Effector CD4-positive, alpha-beta T cell (primary cell): ENCODE measurements at places on chromosomes 3 and 15.

DNA sequence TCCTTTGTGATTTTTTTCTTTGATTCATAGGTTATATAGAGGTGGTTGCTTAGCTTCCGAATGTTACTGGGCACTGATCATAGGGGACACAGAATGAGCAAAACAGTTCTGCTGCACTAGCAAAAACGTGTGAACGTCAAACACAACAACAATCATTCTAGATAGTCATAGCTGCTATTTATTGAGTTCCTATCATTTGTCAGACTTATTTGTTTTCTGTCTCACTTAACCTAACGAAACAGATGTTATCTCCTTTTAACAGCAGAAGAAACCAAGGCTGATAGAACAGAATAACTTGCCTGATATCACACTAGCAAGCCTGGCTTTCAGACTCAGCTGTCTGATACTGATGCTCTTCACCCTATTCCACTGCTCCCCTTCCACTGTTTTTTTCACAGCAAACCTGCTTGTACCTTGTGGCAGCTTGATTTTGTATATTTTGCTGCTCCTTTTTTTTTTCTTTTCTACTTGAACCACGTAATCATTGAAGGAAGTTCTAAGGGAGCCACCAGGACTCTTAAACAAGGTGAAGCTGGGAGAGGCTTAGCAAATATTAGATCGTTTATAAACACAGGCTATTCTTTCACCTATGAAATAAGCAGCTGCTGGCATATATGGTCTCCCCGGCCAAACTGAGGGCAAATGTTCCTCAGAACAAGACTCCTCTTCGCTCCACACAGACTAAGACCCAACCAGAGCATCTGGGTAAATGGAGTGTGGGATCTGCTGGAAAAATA lies 78.8 kb downstream of the MCF2L2 start:
- DNase-seq, result no peak

DNA sequence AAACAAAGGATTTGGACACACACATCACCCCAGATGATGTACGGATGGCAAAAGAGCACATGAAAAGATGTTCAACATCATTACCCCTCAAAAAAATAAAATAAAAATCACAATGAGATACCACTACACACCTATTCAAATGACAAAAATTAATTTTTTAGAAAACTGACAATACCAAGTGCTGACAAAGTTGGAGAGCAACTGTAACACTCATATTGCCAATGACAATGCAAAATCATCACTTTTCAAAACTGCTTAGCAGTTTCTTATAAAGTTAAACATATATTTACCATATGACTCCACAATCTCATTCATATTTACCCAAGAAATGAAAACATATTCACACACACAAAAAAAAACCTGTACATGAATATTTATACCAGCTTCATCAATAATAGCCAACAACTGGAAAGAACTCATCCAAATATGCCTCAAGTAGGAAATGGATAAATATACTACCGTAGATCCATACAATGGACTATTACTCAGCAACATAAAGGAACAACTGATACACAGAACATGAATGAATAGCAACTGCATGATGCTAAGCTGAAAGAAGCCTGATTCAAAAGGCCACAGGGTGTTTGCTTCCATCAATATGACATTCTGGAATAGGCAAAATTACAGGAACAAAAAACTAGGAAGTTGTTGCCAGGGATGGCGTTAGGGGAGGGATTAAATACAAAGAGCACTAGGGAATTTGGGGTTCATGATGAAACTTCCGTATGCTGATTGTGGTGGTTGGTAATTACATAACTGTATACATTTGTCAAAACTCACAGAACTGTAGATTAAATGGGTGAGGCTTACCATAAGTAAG lies 1.3 kb downstream of the FSIP1 start:
- DNase-seq, result no peak

DNA sequence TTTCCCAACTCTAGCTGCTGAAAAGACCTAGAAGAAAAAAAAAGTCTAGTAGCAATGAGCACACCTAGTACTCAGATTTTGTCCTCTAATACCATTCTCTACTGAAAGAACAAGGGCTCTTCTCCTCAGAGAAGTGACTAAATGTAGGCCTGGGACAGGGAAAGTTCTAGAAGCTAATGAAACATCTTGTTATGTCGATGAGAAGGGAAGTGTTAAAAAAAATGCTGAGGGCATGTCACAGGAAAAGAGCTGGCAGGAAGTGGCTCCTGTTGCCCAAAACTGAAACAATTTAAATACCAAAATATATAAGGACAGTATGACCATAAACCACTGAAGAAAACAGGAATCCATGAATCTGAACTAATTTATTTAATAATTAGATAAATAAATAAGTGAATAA lies 581.4 kb upstream of the TBL1XR1 start:
- no peak for DNase-seq

DNA sequence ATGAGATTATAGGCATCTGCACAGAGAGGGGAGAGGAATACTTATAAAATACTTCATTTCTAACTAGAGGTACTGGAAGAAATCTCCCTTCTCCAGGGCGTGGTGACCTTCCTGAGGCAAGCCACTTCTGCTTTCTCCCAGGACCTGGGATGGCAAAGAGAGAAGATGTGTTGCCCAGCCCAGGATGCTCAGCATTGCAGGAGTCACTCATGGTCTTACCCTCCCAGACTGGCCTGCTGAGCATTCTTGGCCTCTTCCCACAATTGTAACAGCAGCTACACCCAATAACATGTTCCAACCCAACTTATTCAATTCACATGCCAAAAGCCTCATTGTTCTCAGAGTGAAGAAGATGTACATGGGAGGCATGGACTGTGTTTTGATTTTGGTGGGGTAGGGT lies 37.9 kb downstream of the IL20RB start:
- no peak for DNase-seq

GRCh38 chr3:131396170-131396569 lies 14.6 kb downstream of the NUDT16 start:
- DNase-seq, result no peak

DNA sequence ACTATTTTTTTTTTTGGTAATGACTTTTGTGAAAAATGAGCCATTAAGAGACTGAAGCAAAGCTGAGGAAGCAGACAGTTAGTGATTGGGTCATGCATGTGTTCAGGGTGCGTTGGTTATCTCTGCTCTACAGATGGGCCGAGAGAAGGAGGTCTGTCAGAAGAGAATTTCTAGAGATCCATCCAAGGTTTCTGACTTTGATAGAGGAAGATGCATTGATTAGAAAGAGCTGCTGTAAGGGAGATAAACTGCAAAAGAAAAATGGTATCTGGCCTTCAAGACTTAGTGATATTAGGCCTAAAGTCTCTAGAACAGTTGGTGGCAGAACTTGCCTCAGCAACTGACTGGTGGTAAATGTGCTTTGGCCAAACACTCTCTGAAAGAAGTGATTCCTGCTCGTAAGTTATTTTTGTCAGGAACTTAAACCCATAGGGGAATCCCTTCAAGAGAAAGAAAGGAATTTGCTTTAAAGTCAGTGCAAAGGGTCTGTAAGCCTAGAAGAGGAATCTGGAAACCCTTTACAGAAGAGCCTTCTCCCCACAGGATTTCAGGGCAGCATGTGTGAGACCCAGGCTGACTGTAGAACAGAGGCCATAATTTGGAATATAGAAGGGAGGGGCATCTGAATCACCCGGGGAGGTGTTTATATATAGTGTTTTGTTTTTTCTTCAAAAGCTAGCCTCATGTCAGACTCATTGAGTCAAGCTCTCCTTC lies 67.8 kb downstream of the OPA1 start:
- no peak for DNase-seq

- DNase-seq, result peak; percentile 6
These were observed 3.1 kb downstream of the GP5 start for GRCh38 chr3:194395778-194396538.

GRCh38 chr3:5321666-5322340 lies 134.3 kb downstream of the EDEM1 start:
- DNase-seq, result no peak

DNA sequence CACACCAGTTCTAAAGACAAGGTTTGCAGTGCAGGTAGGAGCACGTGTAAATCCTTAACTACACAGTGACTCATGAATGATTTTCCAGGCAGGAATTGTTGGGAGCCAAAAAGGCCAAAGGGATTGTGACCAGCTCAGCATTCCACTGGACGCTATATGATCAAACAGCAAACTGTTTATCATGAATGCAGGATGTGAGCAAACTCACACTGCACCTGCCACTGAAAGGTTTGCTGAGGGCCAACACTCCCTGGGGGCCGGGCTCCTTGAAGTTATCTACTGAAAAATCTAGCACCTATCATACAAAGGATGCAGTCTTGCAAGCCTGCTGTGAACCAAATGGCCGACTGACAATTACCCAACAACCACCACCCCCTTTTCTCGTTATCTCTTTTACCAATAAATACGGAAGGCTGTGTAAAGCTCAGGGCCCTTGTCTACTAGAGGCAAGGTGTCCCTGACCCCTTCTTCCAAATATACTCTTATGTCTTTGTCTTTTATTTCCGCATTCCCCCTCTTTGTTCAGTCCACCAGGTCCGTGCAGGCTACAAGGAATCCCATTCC lies 11.5 kb upstream of the DNASE1L3 start:
- DNase-seq, result no peak

- no peak for DNase-seq
These were observed 17.7 kb downstream of the FEM1B start for GRCh38 chr15:68295014-68295805.

GRCh38 chr3:191244242-191244867 lies 45.3 kb downstream of the OSTN start:
- no peak for DNase-seq

DNA sequence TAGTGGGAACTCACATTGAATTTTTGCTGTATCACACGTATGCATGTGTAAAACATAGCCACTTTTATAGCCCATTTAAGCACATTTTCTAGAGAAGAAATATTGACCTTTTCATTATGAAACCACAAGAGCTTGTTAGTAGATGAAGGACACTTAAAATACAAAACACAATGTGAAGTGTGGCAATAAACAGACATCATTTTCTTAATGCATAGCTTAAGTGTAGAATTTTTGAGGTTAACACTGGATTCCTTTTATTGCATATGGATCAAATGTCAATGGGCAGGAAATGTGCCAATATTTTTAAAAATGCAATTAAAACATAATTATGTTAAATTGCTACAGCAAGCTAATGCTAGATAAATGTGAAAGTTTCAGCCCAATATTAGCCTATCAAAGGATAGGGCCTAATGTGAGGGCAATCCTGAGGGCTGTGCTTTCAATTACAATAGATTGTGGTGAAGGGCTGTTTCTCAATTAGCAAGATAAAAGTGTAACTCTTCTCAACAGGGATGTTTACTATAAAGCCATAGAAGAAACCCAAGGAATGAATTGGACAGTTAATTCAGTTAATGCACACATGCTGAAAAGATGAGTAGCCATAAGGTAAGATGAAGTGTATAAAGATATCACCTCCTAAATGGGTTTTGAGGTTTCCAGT lies 489.0 kb upstream of the CDIN1 start:
- DNase-seq, result no peak

DNA sequence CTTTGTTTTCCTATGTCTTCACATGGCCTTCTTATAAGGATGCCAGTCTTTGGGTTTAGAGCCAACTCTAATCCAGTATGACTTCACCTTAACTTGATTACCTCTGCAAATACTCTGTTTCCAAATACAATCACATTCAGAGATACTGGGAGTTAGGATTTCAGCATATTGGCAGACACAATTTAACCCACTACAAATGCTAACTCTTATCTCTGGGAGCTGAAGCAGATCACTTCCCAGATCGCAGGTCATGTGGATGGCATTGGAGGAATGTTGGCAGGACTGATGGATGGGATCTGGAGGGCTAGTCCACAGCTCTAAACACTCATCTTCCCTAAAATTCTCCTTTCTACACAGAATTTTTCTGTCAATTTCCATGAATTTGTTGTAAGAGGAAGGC lies 46.2 kb upstream of the ADGRG7 start:
- no peak for DNase-seq

GRCh38 chr3:136067211-136067610 lies 101.7 kb downstream of the PPP2R3A start:
- no peak for DNase-seq

DNA sequence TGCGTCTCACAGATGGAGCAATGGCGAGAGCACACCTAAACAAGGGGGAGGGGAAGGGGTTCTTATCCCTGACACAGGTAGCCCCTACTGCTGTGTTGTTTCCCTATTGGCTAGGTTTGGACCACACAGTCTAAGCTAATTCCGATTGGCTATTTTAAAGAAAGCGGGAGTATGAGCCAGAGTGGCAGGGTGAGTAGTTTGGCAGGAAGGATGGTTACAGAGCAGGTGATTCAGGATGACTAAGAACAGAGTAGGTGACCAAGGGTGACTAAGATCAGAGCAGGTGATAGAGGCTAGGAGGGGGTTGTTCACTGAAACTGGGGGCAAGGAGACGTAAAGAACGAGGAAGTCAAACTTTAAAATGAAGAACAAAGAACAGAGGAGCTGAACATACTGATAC lies 511.8 kb downstream of the EDEM1 start:
- DNase-seq, result no peak

GRCh38 chr15:49301562-49301961 lies 121.5 kb upstream of the FGF7 start:
- DNase-seq, result no peak

GRCh38 chr15:33148129-33148751 lies 46.3 kb downstream of the FMN1 start:
- no peak for DNase-seq

DNA sequence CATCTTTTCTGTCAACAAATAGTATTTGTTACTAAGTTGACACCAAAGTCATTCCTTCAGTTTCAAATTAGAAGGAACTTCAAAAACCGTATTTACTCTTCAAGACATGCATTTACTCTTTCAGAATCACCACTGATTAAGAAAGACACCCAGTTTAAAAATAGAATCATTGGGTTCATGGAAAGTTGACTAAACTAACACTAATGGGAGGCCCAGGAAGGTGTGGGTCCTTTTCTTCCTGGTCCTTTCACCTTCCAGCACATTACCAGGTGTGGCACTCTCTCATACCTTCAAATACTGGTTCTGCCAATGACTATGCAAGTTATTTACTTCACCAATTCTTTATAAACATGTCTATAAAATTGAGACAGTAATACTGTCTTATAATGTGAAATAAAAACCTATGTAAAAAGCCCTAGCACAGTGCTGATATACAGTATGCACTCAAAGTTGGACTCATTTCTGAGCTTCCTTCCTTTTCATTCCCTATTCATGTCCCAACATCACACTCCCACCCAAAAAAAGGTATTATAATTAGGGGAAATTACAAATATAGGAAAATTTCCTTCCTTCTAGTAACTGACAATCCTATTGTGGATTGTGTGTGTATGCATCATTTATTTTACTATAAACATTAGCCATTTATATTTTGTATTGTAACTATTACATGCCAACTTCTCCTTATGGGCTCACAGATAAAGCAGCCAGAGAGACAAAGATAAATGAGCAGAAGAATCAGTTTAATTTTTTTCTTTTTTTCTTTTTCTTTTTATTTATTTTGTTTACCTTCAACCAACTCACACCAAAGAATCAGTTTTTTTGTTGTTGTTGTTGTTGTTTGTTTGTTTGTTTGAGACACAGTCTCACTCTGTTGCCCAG lies 48.9 kb downstream of the LRRFIP2 start:
- no peak for DNase-seq

- no peak for DNase-seq
These were observed 40.5 kb upstream of the ROPN1 start for GRCh38 chr3:124032311-124032880.

DNA sequence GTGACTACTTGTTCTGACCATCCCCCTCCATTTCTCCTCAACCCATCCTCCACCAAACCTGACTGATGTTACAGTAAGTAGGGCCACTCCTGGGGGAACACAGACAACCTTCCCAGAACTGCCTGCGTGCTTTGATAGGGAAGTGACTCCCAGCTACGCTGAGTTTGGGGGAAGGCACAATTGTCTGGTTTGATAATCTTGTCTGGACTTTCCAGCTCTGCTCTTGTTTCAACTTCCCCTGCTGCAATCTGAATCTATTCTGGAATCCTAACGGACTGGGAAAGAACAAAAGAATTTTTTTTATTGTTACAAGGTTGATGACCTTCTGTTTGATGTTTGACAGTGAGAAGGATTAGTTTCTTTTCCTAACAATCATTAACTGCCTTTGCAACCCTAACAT lies 895.6 kb downstream of the ROBO1 start:
- no peak for DNase-seq
